LoVo (cell line): ENCODE measurements at places on chromosomes 13 and 19.

DNA sequence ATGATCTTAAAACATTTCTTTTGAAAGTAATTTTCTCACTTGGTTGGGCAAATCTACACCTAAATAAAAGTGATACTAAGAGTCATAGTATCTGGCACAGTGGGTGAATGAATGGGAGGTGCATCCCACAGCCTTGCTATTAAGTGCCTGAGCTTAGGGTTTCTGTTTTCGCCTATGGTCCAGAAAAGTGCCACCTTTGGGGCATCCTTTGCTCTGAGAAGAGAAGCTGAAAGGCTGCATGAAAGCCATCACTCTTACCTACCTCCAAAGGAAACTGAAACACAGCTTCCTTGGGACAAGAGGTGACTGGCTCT lies 55.6 kb upstream of the AKAP11 start:
- no peak for DNase-seq

DNA sequence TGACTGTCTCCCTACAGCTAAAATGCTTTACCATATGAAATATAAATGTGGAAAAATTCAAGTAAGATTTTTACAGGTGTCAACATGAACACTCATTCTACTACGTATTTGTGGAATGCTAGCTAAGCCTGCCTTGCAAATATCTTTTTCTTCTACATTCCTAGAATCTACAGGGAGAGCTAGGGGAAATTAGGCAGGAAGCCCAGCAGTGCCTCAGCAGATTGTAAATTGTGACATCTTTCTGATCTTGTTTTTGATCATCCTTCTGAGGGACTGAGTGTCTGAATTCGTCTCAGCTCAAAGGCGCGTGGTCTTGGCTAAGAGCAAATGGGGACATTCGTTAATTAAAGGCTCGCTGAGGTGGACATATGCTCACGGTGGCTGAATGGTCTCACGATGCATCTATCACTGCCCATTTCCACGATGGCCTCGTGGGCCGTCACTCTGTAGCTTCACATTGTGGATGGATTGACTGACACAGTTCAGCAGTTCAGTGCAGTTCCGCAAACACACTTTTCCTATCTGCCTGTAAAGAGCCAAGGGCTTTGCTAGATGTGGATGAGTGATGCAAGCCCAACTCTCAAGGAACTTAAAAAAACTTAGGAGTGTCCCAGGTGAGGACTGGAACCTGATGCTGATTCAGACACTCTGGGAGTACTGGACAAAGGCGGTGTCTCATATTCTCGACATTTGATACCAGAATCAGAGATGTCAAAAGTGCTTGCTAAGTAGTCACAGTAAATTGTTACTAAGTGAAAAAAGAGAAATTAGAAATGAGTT lies 562.5 kb downstream of the EFNB2 start:
- no peak for DNase-seq

DNA sequence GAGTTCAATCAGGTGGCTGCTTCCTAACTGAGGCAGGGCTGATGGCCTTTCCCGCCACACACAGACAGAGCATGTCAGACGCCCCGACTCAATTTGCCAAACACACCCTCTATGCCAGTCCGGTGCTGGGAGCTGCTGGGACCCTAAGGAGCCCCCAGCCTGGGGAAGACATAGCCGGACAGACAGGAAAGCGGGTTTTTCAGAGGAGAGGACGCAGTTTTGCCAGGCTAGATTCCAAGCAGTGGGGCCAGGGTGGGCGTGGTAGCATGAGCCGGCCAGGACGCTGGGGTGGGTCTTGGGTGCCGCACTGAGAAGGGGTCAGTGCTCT lies 19.8 kb downstream of the MAST3 start:
- DNase-seq: no peak

- no peak for DNase-seq
Observed at GRCh38 chr13:32897296-32897695, 118.9 kb upstream of the KL start.

- DNase-seq: no peak
Observed at GRCh38 chr13:26735677-26736076, 24.9 kb downstream of the GPR12 start.

- DNase-seq: no peak
Observed at GRCh38 chr13:42181381-42181953, 90.5 kb upstream of the AKAP11 start.

GRCh38 chr13:20193162-20193906 lies 596 bp upstream of the GJB2 start:
- no peak for DNase-seq

DNA sequence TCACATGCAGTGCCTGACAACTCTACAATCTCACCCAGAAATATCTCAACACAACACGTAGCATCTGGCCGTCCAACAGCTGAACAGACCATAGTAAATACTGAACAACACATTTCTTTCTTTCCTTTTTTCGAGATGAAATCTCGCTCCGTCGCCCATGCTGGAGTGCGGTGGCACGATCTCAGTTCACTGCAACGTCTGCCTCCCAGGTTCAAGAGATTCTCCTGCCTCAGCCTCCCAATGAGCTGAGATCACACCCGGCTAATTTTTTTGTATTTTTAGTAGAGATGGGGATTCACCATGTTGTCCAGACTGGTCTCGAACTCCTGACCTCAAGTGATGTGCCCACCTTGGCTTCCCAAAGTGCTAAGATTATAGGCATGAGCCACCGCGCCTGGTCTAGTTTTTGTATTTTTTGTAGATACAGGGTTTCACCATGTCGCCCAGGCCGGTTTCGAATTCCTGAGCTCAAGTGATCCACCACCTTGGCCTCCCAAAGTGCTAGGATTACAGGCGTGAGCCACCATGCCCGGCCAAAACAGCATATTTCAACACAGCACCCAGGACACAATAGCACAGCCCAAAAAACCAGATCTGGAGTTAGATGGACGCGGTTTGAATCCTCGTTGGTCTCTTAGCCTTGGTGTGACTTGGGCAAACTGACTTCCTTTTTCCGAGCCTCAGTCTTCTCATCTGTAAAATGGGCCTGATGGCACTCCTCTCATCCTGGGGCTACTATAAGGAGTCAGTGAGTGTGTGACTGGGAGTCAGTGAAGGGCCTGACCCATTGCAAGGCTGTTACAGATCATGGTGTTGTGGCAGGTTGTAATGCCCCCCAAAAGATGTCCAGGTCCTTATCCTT lies 22.6 kb downstream of the CYP2A6 start:
- DNase-seq: no peak

DNA sequence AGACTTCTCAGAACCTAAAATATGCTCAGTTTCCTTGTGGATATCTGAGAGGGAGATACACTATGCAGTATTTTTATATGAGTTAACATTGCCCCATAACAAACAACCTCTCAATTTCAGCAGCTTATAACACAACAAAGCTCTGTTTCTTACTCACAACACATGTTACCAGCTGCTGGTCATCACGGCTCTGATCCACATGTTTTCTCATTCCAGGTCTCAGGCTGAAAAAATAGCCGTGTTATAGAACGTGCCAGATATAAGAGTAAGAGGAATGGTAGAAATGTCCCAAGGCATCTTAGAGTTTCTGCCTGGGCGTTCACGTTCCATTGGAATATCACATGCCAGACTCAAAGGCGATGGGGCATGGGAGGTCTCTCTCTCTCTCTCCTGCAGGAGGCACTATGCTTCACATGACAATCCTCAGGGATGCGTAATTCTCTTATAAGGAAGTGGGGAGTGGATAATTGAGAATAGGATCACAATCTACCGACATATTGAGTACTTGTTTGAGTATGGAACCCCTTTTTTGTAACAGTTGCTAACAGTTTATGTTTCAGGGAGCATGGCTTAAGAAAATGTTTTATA lies 246.6 kb downstream of the NHLRC3 start:
- DNase-seq: no peak

- no peak for DNase-seq
Observed at GRCh38 chr19:55491546-55492360, 3.5 kb downstream of the SSC5D start.

- DNase-seq: no peak
Observed at GRCh38 chr19:9757544-9758501, 10.7 kb downstream of the ZNF846 start.

DNA sequence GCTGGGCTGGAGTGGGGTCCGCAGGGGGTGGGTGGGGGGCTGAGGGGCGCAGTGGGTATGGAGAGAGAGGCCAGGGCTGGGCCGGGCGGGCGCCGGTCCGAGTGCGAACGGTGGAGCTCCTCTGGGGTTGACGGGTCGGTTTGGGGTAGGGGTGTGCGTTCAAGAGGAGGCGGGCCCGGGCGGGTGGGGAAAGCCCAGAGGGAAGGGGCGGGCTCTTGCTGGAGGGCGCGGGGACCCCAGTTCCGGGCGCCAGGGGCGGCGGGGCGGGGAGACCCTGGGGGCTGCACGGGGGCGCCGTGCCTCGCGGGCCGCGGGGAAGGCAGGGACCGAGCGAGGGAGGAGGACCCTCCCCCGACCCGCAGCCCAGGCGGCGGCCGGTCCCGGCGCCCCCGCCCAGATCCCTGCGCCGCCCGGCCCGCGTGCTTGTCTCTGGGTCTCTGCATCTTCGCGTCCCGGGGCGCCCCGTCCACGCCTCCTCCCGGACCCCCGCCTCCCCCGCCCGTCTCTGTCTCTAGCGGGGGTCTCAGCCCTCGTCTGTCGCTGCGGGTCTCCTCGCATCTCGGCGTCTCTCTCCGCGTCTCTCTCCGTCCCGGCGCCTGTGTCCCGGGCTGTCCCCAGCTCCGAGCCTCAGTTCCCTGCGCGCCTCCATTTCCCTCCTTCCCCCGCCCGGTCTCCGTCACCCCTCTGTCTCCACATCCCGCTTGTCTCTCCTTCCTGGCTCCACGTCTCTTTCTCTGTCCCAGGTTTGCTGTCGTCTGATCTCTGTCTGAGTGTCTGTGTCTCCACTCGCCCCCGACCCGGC lies 8.3 kb upstream of the SHISA7 start:
- no peak for DNase-seq

DNA sequence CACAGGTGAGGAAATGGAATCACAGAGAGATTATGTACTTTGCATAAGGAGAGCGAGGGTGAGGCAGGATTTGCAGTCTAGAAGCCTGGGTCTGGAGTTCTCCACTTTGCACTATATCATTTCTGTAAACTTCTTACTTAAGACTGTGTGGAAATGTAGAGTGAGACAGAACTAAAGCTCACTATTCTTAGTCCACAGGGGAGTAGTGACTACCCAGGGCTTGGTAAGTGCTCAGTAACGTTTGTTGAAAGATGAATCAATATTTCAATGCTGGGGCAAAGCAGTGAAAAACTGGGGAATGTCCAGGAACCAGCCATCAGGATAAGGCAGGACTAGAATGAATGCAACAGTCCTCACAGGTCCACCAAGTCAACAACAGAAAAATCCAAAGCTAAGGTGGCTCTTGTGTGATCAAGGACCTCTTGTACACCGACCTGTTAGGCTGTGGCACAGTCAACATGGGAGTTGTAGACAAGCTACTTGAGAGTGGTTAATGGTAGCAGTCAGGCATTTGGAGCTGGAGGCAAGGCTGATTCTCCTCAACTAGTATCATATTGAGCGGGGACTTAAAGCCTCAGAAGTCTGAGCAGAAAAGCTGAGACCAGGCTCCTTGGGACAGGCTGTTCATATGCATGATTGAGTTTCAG lies 929 bp upstream of the TNFSF13B start:
- no peak for DNase-seq

DNA sequence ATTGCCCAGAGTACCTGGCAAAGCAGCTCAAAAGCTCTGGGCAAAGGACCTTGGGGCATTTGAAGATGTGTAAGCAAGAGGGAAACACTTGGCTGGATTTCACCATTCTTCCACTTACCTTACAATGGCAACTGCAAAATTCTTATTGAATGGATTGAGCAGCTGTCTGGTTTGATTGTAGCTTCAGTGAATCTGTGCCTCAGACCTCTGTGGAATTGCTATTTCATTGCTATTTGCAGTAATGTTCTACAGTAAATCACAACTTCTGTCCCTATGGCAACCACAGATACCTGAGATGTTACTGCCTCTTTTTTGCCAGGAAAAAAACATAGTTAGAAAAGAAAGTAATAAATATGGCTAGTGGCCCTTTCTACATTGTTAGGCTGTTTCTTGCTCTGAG lies 519.5 kb downstream of the SUCLA2 start:
- no peak for DNase-seq

DNA sequence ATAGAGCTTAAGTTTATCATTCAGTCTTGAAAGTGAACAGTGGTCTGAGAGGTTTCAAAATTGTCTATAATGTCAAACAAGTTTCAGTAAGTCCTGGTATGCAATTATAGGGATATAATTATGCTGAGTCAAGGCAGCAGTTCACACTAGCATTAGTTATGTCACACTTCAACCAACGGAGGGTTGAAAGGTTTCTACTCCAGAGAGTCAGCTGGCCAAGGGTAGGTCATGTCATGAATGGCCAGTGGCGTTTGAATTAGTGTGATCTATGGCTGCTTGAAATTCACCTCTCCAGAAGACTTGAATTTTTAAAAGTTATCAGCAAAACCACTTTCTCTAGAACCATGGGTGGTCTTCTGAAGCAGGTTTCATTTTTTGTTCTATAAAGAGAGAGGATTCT lies 108.6 kb downstream of the TNFRSF19 start:
- no peak for DNase-seq

GRCh38 chr19:7989071-7989575 lies 16.3 kb downstream of the ELAVL1 start:
- no peak for DNase-seq

DNA sequence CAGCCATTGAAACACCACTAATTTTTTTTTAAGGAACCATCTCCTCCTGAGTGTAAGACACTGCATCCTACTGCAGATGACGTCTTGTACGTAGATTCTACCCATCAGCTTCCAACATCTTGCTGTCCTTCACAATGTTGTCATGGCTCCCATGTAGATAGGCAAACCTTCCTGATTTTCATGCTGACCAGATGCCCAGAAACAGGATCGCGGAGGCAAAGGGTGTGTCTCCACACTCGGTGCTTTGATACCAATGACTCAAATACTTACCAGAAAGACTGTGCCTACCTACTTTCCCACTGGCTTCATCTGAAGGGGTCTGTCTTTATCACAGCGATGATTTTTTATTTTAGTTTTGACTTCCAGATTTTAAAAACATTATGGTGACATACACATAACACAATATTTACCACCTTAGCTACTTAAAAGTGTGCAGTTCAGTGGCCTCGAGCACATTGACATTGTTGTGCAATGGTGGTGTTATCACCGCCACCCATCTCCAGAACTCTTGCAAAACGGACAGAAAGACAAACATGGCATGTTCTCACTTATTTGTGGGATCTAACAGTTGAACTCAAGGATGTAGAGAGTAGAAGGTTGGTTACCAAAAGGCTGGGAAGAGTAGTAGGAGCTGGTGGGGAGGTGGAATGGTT lies 94.0 kb upstream of the PEG3 start:
- DNase-seq: no peak

- DNase-seq: peak; percentile 58
Observed at GRCh38 chr19:5048091-5048726, 79.3 kb downstream of the KDM4B start.
